ENCODE measurements at places on chromosomes 16 and 17.

- no peak for DNase-seq
Observed at GRCh38 chr16:87973717-87974116, 22.5 kb downstream of the BANP start.

DNA sequence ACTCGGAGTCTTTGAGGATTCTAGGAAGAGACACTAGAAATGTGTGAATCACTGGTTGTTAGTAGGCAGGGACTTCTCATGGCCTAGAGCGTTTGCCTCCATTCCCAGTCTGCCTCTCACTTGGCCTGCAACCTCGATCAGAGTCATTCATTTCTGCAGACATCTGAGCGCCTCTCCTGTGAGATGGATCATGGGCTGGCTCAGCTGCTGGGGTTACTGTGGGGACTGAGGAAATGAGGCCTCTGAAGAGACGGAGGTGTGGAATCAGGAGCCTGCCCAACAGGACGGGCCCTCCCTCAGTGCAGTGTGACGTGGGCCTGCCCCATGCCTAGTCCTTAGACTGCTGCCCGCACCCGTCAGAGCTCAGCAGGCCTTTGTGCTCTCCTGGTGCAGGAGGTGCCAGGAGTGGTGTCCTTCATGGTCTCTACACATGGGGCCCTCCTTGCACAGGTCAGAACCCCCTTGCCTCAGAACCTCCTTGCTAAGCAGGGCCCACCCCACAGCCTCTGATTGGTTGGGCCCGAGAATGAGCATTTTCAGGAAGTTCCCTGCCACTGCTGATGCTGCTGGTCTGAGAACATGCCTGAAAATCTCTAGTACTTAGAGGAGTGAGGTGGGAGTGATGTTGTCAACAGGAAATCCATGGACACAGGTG lies 99.4 kb downstream of the NPIPB11 start:
- DNase-seq = no peak

- no peak for DNase-seq
Observed at GRCh38 chr16:58280846-58281301, 14.0 kb downstream of the PRSS54 start.

DNA sequence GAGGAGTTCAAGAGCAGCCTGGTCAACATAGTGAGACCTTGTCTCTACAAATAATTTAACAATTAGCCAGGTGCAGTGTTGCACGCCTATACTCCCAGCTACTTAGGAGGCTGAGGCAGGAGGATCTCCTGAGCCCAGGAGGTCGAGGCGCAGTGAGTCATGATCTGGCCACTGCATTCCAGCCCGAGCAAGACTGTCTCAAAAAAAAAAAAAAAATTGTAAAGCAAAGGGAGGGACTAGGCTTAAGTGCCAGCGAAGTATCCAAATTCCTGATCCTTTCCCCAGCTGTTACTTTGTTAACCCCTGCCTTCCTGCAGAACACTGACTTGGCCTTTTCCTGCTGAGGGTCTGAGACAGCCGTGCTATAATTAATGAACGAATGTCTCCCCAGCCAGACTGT lies 2.7 kb downstream of the GDPD3 start:
- DNase-seq = no peak

DNA sequence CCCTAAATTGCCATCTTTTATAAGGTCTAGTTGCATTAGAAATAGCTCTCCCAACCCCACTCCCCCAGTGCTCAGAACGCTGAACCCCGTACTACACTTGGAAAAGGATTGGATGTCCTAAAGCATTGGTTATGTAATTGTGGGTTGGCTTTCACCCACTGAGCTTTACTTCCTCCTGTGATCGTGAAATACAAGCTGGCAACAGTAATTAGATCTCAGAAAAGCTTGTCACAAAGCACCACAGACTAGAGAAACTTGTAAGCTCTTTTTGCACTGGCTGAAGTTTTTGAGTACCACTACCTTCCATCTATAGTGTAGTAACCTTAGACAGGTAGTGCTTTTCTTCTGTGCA lies 54.4 kb downstream of the SIAH1 start:
- no peak for DNase-seq

DNA sequence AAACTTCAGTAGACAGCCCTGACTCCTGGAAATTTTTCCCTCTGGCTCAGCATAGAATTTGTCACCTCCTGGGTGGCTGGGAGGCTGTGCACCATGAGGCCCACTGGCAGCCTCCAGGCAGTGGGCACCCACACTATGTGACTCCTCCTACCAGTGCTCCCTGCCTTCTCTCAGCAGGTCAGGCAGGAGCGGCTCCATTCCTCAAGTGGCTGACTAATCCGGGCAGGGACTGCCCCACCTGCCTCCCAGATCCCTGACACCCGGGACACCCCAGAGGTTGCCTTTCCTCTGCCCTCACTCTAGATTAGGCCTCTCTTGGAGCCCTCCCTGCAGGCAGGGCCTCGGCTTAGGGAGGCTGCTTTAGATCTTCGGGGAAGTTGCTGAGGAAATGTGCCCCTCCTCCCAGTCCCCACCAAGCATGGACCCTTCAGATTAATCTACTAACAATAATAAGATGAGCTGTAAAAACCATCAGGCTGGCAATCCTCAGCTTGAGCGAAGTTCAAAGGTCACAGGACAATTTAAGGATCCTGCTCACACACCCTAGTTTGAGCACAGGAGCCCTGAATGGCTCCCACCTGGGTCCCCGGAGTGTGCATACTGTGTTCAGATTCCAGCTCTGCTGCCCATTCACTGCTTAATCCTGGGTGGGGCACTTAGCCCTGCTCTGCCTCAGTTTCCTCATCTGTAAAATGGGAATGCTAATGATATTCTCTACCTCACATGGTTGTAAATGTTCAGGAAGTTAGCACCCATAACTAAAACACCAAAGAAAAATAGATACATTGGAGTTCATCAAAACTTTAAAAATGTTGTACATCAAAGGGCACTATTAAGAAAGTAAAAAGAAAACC lies 10.0 kb upstream of the MYCBPAP start:
- no peak for DNase-seq

DNA sequence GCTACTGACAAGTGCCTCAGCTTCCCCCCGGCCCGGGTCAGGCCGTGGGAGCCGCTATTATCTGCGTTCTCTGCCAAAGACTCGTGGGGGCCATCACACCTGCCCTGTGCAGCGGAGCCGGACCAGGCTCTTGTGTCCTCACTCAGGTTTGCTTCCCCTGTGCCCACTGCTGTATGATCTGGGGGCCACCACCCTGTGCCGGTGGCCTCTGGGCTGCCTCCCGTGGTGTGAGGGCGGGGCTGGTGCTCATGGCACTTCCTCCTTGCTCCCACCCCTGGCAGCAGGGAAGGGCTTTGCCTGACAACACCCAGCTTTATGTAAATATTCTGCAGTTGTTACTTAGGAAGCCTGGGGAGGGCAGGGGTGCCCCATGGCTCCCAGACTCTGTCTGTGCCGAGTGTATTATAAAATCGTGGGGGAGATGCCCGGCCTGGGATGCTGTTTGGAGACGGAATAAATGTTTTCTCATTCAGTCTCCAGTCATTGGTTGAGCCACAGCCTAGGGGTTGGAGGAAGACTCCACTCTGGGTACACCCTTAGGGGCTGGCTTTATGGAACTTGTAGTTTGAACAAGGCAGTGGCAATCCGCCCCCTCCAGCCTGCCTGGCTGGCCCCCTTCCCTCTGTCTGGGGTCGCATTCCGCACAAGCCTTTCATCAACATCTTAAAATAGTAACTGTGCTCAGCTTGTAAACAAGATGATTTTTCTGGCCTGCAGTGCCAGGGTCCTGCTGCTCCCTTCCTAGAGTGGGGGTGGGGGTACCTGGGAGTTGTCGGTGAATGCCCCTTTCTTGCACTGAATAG lies 4.1 kb downstream of the SYNGR2 start:
- DNase-seq = no peak

GRCh38 chr16:24423312-24423711 lies 116.1 kb upstream of the RBBP6 start:
- DNase-seq = no peak

- DNase-seq = no peak
Observed at GRCh38 chr17:81994593-81995462, 17.4 kb downstream of the ASPSCR1 start.

- DNase-seq = no peak
Observed at GRCh38 chr16:83847371-83848225, 39.8 kb downstream of the HSBP1 start.

GRCh38 chr16:87186446-87186845 lies 130.7 kb downstream of the C16orf95 start:
- no peak for DNase-seq

- DNase-seq = no peak
Observed at GRCh38 chr17:43578699-43579565, 32.8 kb upstream of the ETV4 start.

DNA sequence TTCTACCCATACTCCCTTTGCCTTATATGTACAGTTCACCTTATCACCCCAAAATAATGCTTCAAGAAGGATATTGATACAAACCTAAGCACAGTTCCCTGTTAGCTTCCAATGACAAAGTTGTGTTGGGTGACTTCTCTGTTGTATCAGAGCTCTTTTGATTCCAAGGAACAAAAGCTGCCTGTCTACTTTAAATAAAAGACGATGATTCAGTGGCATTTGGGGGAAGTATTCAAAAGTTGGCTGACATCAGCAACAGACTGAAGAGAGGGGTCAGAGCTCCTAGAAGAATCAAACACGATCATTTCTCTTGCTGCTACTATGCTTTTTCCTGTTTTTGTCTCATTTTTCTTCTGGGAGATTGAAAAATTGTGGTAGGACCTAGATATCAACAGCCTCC lies 69.4 kb upstream of the CA10 start:
- DNase-seq = no peak

GRCh38 chr17:70172449-70172848 lies 3.1 kb downstream of the KCNJ2 start:
- DNase-seq = no peak

GRCh38 chr17:66549311-66549704 lies 246.9 kb downstream of the PRKCA start:
- no peak for DNase-seq

GRCh38 chr17:39664581-39665561 lies at the start of gene TCAP:
Gene TCAP (plus strand): TSS chr17:39665349. CDS start chr17:39665360, 11 bp downstream.
- DNase-seq = no peak

DNA sequence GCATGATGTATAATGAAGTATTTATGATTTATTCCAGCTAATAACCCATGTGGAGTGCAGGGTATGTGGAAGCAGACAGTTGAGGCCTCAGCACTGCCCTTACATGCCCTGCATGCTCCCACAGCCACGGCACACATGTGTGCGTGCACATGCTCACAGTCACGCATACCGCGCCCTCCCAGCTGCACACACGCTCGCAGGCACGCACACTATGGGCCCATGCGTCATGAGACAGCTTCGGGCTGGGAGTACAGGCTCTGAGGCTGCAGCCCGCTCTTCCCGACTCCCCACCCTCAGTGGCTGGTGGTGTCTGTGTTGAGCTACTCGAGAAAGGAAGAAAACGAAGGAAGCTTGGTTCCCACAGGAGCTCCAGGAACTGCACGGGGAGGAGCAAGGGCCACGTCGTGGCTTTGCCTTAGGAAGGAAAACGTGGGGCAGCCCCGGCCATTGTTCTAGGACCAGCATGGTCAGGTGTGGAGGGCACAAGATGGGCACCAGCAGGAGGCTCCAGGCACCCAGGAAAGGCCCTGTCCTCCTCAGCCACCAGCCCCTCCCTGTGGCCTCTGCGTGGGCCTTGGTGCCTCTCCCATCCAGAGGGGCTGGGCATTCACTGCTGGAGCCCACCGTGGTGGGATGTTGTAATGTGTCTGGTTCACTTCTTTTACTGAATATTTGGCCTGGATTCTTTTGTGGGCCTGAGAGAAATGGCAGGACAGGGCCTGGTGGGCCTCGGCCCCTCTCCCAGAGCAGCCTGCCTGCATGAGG lies 27.5 kb upstream of the CDH15 start:
- no peak for DNase-seq

- DNase-seq = no peak
Observed at GRCh38 chr17:15377200-15377599, 35.8 kb upstream of the TEKT3 start.

- no peak for DNase-seq
Observed at GRCh38 chr17:60416368-60416925, 5.8 kb upstream of the CHCT1 start.

GRCh38 chr17:45160447-45161287 lies 1.0 kb upstream of the HEXIM2 start:
- peak; percentile 87 for DNase-seq

DNA sequence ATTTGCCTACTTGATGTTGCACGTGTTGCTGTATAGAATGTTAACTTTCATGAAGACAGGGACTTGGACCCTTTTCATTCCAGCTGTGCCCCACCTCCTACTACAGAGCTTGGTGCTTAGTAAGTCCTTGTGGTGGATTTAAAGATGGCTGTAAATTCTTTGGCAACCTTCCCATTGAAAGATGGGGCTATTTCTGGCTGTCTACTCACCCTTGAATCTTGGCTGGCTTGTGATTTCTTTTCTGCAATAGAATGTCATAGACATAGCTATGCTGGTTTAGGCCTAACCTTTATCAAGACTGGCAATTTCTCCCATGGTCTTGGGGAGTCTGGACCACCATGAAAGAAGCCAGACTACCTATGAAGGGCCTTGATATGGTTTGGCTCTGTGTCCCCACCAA lies 59.0 kb downstream of the ACSM2A start:
- DNase-seq = no peak

DNA sequence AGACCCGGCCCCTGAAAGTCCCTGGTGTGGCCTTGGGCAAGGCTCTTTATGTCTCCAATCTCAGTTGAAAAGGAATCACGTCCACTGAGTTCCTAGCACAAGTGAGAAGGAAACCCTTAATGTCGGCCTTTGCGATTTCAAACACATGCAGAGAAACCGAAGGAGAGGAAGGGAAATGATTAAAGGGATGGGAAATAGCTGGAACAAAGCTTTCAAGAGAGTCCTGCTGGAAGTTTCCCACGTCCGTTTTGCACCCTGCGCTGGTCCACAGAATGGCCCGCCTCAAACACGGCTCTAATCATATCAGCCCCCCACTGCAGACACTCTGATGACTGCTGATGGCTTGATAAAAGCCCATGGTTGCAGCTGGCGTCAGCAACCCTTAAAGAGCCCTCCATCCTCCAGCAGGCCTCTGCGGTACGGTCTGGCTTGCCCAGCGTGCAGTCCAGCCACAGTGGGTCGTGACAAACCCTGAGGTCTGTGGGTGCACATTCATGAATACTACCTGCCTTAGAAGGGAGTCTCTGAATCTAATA lies 765.5 kb upstream of the EEF2KMT start:
- DNase-seq = no peak

- DNase-seq = no peak
Observed at GRCh38 chr17:1957037-1957436, 68.1 kb downstream of the RTN4RL1 start.
